Caco-2 (cell line): ENCODE measurements at places on chromosomes 12 and 14. TPM values are rescaled to one million over a fixed set of nuclear protein-coding genes. Genes with fewer than 3 reads are reported as not detected.

Gene KLRG1
- 1.2 and 3.0 TPM in 2 replicates for total RNA-seq

Gene BLTP3B
- 26.6 and 29.6 TPM in 2 replicates for total RNA-seq

Gene KCNK13
- total RNA-seq: not detected in 2 replicates

Gene SPX
- total RNA-seq: 6.4 and 6.9 TPM in 2 replicates

GRCh38 chr12:48811437-48812090 lies 6.7 kb upstream of the CACNB3 start:
- H3K27me3 ChIP-seq: no peaks in the 10 kb centered on the region
- H3K4me3 ChIP-seq: no peak overlapping the region
- H3K36me3 ChIP-seq: no peaks in the 10 kb centered on the region
- DNase-seq: no peak
- H3K4me1 ChIP-seq: peaks cover 10% of the 10 kb centered on the region

- DNase-seq: no peak
- no peak overlapping the region for H3K27ac ChIP-seq
- H3K4me1 ChIP-seq: peaks cover 11% of the 10 kb centered on the region
- no peaks in the 10 kb centered on the region for H3K27me3 ChIP-seq
- H3K36me3 ChIP-seq: no peaks in the 10 kb centered on the region
These were observed 2.6 kb downstream of the GARIN2 start for GRCh38 chr14:67191768-67192290.

GRCh38 chr14:56813143-56813551 lies 2.9 kb upstream of the OTX2 start:
- no peaks in the 10 kb centered on the region for H3K27me3 ChIP-seq
- no peak overlapping the region for H3K27ac ChIP-seq

GRCh38 chr12:16844875-16845274 lies 238.9 kb upstream of the LMO3 start:
- no peak overlapping the region for H3K27ac ChIP-seq
- no peaks in the 10 kb centered on the region for H3K36me3 ChIP-seq

- no peak for DNase-seq
- H3K4me3 ChIP-seq: no peak overlapping the region
- H3K36me3 ChIP-seq: no peaks in the 10 kb centered on the region
- H3K27me3 ChIP-seq: no peaks in the 10 kb centered on the region
These were observed 7.6 kb upstream of the PIGH start for GRCh38 chr14:67607646-67608045.
